ENCODE measurements at places on chromosomes 2 and 18.

DNA sequence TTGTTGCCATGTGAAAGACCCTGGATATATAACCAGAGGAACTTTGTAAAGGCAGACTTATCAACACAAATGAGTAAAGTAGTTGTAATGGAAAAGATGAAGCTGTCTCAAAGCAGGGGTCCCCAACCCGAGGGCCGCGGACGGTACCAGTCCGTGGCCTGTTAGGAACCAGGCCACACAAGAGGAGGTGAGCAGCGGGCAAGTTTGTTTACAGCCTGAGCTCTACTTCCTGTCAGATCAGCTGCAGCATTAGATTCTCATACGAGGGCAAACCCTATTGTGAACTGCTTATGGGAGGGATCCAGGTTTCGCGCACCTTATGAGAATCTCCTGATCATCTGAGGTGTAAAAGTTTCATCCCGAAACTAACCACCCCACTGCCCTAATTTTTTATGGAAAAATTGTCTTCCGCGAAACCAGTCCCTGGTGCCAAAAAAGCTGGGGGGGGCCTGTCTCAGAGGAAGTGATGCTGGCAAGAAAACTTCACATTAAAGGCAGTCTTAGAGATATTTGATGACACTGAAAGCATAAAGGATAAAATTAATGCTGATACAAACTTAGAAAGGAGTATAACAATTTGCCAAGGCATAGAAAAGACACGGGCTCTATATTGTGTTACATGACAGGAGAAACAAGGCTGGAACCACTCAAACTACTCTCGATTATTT, 57.5 kb upstream of the MSTN start:
- no peak for DNase-seq

DNA sequence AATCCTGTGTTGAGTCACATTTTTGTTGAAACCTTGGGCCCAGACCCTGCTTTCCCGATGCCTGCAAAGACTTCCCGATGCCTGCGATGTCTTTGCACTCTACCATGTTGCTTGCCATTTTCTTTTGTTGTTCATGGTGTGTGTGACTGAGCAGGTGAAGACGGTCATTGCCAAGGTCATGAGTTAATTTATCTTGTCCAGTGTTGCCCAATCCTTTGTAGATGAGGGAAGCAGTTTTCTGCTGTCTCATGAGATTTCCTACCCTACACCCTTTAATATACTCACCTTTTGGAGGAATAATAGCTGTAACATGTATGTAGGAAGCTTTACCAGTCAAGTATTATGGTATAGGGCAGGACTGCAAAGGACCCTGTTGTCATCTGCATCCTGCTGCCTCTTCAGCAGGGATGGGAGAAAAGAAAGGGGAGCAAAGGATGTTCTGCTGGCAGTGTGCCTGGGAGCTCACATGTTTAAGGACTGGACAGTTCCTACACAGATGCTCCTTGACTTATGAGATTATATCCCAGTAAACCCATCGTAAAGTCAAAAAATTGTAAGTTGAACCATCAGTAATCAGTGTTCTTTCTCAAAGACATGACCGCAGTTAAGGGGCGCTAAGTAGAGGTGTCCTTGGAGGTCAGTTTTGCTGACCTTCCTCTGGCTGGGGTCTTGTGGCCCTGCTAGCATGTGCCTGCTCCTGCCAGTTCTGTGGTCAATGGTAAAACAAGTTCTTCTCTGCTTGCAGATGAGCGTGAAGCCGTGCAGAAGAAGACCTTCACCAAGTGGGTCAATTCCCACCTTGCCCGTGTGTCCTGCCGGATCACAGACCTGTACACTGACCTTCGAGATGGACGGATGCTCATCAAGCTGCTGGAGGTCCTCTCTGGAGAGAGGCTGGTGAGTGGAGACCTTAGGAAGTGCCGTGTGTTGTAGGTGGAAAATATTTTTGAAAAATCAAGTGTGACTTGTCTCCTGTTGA, 124.8 kb upstream of the EML6 start:
- DNase-seq: no peak

DNA sequence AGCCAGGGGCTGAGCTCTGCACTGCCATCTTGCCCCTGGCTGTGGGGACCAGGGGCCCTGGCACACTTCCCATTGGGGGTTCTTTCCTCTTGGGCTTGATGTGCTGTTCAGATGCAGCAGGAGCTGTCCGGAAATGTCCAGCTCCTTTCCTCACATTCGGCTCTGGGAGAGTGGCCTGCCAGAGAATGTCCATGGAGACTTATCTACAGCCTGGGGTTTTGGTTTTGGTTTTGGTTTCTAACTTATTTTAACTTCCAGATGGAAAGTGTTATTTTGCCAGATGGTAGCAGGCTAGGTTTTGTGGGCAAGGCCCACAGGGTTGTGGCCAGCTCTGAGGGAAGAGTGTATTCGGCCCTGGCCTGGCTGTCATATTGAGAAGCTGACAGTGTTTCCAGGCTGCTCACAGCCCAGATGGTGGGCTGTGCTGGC, 177.3 kb downstream of the ANKRD30B start:
- no peak for DNase-seq

- DNase-seq: no peak
Observed at GRCh38 chr2:54503192-54503591, 47.1 kb downstream of the SPTBN1 start.

DNA sequence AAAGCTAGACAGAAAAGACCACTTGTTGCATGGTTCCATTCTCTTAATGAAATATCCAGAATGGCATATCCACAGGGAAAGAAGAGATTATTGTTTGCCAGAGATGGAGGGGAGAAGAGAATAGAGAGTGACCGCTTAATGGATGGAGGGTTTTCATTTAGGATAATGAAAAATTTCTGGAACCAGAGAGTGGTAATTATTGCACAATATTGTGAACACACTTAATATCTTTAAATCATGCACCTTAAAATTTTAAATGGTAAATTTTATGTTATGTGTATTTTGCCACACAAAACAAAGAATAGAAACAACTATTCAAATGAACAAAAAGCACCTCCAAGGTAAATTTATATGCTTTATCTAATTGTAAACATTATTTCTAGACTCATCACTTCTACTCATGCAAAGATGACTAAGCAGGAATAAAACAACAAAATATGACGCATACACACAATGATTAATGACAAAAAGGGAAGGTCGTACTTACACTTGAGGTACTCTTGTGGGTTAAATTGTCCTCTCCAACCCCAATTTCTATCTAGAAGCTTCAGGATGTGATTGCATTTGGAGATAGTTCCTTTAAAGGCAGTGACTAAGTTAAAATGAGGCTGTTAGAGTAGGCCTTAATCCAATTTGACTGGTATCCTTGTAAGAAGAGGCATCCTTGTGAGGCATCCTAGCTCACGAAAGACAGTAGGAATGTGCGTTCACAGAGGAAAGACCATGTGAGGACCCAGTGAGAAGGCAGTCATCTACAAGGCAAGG, 18.7 kb upstream of the DHRS9 start:
- DNase-seq: no peak

DNA sequence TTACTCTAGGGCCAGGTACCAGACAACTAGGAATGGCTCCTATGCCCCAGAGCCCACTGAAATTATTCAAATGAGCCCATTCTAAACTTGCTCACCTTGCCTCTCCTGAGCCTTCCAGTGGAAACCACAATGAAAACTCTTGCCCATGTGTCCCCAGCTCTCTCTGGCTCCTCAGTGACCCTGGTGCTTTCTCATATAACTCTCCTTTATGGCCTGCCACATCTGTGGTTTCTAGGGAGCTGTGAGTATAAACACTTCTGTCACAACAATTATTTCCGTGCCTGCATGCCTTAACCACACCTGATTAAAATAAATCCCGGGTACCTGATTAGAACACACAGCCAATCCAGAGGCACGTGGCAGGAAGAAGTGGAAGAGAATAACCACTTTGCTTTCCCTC, 333.0 kb upstream of the SPRED2 start:
- DNase-seq: no peak

DNA sequence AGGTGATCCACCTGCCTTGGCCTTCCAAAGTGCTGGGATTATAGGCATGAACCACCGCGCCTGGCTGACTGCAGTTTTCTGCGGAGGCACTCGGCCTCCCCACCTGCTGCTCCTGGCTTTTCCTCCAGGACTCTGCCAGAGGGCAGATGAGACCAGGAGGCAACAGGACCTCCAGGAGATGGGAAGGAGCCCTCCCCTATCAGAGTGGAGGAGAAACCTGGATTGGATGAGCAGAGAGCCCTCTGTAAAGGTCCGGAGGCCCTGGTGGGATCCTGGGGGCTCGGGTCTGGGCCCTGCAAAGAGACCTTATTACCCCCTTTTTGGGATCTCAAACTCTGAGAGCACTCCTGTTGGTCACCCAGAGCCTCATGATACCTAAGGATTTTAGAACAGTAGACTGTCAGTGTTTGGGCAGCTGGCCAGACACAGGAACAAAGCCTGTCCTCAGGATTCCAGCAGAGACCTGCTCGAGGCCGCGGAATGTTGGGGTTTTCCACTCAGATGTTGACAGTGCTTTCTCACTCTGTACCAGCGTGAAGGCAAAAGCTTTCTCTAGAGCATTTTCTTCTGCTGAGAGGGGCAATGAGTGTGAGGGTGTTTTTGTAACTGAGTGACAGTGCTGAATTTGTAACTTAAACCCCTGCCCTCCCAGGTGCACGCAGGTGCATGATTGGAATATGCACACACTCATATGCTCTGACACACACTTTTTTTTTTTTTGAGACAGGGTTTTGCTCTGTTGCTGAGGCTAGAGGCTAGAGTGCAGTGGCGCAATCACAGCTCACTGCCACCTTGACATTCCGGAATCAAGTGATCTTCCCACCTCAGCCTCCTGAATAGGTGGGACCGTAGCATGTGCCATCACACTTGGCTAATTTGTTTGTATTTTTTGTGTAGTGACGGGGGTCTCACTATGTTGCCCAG, 48.4 kb downstream of the NPPC start:
- no peak for DNase-seq

DNA sequence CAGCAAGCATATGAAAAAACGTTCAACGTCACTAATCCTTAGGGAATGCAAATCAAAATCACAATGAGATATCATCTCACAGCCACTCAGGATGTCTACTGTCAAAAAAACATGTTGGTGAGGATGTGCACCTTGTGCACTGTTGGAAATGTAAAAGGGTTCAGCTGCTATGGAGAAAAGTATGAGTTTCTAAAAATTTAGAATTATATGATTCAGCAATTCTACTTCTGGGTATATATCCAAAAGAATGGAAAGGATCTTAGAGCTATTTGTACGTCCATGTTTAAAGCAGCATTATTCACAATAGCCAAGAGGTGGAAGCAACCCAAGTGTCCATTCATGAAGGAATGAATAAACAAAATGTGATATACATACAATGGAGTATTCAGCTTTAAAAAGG, 50.0 kb downstream of the CFAP210 start:
- DNase-seq: no peak

DNA sequence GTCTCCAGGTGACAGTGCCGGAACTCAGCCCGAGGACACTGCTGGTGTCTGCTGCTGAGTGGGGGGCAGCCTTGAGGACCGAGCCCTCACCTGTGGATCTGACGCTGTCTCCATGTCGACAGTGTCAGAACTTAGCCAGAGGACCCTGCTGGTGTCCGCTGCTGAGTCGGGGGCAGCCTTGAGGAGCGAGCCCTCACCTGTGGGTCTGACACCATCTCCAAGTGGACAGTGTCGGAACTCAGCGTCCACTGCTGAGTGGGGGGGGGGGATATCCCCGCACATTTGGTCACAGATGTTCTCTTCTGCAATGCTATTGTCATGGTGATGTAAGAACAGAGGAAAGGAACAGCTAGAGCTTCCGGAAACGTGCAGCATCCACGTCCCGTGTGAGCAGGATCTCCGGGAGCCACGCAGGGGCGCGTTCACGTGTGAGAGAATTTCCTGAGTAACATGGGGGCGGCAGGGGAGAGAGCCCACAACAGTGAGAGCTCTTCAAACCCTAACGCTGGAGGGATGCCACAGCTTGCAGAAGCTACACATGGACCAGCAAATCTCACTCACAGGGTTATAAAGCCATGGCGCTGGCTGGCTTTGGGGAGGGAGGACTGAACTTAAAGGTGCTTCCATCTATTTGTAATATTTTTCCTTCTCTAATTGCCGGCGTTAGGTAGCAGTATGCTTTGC, 250.7 kb upstream of the SALL3 start:
- no peak for DNase-seq

- DNase-seq: peak; percentile 15
Observed at GRCh38 chr2:227608561-227609338, 5.9 kb downstream of the SCYGR3 start.

GRCh38 chr18:42445359-42445758, 490.3 kb downstream of the PIK3C3 start:
- DNase-seq: no peak

- no peak for DNase-seq
Observed at GRCh38 chr18:13914170-13914569, 1.2 kb downstream of the MC2R start.

DNA sequence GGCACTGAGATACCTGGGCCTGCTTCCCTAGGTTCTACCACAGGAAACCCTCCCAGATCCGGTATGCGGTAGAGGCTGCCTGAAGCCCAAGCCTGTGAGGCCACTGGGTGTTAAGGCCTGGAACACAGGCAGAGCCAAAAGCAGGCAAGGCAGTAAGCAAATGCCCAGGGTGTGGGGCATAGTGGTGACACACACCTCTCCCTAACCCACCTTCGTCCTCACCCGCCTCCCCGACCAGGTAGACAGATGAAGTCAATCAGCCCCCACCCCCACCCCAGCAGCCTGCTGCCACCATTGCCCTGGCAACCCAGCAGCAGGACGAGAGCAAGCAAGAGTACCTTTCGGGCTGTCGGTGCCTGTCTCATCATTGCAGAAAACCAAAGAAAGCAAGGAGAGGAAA, 6.1 kb downstream of the DCTN1 start:
- DNase-seq: no peak
